Stimulated activated CD8-positive, alpha-beta memory T cell treated with anti-CD3 and anti-CD28 coated beads, Interleukin-4, amount 100 ng/mL, for 1 hour (primary cell): ENCODE measurements at places on chromosomes 4 and X.

DNA sequence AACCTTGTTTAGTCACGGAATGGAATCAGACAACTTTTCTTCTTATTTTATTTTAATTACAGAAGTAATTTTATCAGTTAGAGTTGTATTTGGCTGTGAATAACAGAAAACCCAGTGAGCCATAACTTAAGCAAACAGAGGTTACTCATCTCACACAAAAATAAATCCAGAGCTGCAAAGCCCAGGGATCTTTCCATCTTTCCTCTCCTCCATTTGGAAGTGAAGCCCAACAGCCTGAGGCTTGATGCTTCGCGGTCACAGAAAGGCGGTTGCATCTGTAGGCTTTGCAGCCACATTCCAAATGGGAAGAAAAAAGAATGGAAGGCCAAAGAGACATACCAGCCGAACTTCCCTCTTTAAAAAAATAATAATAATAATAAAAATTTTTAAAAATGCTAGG is 22.6 kb downstream of the CHRNA9 start:
- DNase-seq: no peak

GRCh38 chr4:161132715-161133425 is 1030.9 kb downstream of the FSTL5 start:
- DNase-seq: no peak

- no peak for DNase-seq
These were observed 2.0 kb upstream of the FATE1 start for GRCh38 chrX:151713849-151714248.

DNA sequence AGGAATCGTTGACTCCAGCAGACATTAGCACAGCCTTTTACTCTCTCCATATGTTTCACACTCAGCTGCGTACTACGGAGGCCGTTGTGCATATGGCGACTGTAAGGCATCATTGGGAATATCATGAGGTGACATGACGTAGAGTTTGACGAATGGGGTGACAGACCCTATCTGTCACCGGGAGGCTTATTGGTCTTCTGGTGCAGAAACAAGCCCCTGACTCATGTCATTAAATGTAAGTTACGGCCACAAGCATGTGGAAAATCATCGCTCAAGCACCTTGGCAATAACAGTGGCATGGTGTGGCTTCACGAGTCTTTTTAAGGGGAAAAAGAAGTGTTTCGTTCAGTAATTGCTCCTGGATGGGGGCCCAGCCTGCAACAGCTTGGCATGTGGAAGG is 115.2 kb upstream of the LRPAP1 start:
- DNase-seq: no peak

GRCh38 chr4:169665046-169665737 is 44.8 kb downstream of the CLCN3 start:
- no peak for DNase-seq

- no peak for DNase-seq
These were observed 97.7 kb upstream of the PTPN13 start for GRCh38 chr4:86496094-86497080.

DNA sequence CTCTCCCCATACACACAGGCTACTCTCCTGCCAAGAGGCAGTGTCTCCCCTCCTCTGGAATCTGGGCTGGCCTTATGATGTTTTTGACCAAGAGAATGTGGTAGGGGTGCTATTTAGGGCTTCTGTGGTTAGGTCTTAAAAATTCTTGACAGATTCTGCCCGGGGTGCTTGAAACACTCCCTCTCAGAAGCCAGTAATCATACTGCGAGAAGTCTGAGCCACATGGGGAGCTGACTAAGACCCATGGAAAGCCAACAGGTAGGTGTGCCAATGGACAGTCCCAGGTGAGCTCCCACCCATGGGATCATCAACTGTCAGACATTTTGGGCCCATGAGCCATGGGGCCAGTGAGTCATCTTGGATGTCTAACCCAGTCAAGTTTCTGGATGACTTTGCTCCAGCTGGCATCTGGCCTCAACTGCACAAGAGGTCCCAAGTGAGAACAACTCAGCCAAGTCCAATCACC is 315.7 kb downstream of the FBXW7 start:
- DNase-seq: no peak

- DNase-seq: no peak
These were observed 54.3 kb upstream of the CAMK2D start for GRCh38 chr4:113815826-113816225.

DNA sequence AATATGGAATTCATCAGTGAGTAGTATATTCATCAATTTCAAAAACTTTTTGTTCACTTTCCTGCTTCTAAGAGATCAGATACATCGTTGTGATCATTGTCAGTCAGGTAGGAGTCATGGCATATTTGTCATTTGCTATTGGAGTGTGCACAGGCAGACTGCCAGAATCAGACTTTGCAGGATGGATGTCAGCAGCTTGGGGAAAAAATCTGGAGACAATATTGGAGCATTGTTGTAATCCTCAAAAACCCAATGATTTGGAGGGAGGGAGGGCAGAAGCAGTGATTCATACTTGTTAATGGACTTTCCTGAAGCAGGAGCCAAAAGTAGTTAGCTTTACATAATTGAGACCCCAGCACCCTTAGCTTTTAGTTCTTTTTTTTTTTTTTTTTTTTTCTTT is 59.6 kb upstream of the DRP2 start:
- DNase-seq: no peak

GRCh38 chr4:140426610-140427105 is 790 bp downstream of the CLGN start:
- DNase-seq: no peak

DNA sequence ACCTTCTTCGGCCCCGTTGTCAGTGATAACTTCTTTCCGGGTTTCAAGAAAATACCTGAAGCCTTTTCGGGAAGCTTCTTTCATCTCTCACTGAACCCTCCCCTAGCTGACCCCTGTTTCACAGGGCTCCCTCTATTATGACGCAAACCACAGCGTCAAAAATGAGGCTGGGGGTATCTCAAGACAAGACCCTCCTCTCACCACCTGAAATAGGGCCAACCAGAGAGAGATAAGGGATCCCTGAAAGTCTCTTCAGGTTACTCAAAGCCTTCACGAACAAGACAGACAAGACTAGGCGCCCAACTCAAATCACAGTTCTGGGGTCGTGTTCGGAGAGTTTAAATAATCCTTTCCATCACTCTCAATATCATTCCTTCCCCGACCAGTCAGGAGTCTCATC is 1.2 kb downstream of the PHF8 start:
- no peak for DNase-seq

GRCh38 chrX:110003167-110004156 is 548 bp downstream of the TMEM164 start:
- no peak for DNase-seq

DNA sequence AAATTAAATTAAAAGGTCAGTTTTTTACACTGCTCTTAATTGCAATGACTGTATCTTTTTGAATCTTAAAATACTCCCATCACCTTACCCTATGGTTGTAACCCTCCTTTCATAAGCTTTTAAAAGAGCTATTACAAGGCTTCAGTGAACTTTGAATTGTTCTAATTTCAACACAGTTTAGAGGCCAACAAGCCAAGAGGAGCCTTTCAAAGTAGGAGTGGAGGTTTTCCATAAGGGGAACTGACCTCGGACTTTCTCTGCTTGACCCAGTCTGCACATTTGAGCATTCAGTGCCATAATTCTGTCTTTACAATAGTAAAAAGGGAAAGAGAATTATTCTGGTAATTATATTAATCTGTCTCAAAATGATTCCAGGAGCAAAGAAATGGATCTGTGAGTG is 98.9 kb downstream of the PARM1 start:
- DNase-seq: no peak

DNA sequence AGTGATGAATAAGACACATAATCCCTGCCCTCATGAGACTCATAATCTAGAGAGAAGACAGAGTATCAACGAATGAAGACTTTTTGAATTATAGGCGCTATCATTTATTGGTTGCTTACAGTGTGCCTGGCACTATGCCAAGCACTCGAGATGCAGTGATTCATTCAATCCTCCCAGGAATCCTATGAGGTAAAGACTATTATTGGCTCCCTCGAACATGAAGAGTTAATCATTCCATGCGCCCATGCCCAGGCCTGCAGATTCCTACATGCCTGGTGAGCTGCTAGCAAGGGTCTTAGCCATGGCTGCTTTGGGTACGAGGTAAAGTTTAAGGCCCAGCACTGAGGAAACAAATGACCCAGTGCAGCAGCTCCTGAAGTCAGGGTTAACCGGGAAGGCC is 47.0 kb downstream of the TEX13B start:
- DNase-seq: no peak

DNA sequence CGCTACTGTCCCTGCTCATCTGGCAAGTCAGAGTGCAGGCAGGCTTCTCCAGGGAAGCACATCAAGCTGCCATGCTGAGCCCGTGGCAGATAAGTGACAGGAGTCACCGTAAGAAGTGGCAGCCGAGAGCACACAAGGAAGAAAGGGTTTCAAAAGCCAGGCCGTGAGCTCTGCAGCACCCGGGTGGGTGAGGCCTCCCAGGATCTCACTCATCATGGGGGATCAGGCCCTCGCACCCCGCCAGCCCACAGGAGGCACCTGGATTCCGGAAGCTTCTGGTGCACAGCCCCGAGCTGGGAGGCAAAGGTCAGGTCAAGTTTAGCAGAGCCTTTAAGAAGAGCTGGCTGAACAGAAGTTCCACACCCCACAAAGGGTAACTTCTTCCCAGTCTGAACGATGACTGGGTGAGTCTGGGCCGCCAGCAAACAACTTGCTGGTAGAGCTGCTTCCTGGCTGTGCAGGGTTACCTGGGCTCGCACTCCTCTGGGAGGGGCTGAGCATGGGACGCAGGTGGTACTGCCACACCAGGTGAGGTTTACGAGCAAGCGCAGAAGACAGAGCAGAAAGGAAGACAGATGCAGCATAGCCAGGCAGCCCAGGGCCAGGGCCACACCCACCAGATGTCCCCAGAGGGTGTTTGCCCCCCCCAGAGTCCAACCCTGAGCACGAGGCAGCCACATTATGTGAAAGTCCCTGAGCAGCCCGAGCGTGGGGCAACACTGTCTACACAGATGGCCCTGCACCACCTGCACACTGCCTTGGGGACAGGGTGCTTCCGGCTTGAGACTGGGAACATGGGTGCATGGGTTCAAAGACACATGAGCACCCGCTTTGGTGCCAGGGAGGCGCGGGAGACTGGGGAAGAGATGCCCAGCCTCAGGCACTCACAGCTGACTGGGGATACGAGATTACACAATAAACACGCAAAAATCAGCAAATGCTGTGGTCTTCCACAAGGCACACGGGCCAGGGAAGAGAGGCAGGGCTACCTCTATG is 7.7 kb downstream of the CCNQ start:
- no peak for DNase-seq

- DNase-seq: no peak
These were observed 45.5 kb downstream of the METTL14 start for GRCh38 chr4:118730683-118731082.

DNA sequence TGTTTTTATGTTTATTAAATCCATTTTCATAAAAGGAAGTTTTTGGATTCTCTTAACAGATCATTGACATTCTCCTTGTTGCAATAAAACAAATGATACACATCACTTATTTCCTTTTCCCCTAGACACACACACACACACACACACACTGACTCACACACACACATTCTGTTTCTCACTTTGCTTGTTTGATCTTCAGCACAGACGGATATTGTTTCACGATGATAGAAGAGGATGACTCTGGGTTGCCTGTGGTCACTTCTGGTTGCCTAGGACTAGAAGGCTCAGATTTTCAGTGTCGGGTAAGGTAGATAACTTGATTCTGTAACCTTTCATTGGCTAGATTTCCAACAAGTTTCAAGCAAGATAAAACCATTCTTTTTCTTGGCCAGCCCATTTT is 356.8 kb downstream of the BMPR1B start:
- no peak for DNase-seq

GRCh38 chrX:38692961-38693360 is 108.3 kb upstream of the MID1IP1 start:
- DNase-seq: no peak

DNA sequence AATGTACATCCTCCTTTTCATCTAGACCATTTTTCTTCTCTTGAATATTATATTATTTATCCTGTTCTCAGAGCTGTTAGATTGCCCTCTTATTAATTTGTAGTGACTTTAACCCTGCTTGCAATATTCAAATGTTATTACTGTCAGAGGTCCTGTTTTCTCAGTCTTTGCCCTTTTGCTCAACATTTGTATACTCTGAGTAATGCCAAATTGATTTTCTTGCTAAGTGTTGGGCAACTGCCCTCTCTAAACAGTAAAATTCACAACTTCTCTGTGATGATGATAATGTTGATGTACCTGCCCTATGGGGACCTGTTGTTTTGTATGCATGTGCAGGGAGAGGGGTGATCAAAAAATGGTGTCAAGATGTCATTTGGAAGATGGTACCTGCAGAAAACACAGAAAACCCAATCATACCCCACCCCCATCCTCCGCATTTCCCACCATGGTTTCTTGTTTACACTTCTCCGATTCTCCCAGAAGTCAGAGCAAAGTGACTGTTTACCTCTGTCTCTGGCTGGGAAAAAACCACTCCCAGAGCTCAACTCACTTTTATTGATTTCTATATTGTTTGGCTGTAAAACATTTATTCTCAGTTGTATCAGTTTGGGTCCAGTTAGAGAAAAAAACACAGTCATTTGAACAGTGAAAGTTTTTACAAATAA is 694.0 kb downstream of the IL1RAPL1 start:
- no peak for DNase-seq

- no peak for DNase-seq
These were observed 107.7 kb downstream of the BLTP1 start for GRCh38 chr4:122259849-122260248.

GRCh38 chrX:22467571-22467970 is 194.9 kb downstream of the CBLL2 start:
- DNase-seq: no peak

DNA sequence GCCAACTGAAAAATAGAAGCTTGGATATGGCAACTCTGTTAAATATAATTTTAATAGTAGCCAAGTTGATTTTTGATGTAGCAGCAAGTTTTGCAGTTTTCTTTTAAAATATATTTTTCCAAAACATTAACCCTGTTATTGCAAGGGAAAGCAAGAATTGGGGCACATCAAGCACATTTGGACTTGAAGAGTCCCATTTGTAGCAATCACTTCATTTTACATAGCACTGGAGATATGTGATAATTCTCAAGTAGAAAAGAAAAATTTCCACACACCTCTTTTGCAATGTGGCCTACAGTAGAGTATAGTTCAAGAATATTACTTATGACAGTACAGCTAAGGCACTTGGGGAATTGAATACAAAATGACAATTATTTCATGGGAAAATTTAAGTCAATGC is 1.9 kb upstream of the PPP4R3C start:
- DNase-seq: no peak

GRCh38 chr4:30833206-30833605 is 113.0 kb downstream of the PCDH7 start:
- DNase-seq: no peak

- DNase-seq: no peak
These were observed at the start of gene FAM13A for GRCh38 chr4:89056953-89057398. FAM13A (minus strand) TSS chr4:89057185; CDS start chr4:89056964, 221 bp downstream.

GRCh38 chr4:2304321-2304876 is 42.5 kb upstream of the MXD4 start:
- no peak for DNase-seq

DNA sequence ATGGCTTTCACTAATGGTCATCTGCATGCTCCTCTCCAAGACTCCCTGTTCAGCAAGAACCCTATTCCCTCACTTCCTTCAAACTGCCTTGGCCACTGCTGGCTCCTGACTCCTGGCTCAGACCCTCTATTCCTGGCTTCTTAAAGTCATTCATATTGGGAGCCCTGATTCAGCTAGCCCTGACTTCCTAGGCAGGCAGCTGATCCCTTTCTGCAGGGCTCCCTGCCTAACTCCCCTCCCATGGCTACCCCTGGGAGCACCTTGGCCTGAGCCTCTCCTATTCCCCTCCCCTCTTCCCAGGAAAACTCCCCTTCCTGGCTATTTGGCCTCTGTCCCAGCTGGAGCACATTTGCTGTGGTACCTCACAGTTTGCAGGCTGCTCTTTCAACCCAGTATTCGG is 154.9 kb upstream of the PJA1 start:
- no peak for DNase-seq

GRCh38 chr4:147518846-147519767 is 38.2 kb downstream of the EDNRA start:
- no peak for DNase-seq
